Non-pigmented ciliary epithelial cell (primary cell): ENCODE measurements at places on chromosomes 7 and 10.

GRCh38 chr7:99919814-99920112 lies 433 bp upstream of the TRIM4 start:
- no peak for DNase-seq

DNA sequence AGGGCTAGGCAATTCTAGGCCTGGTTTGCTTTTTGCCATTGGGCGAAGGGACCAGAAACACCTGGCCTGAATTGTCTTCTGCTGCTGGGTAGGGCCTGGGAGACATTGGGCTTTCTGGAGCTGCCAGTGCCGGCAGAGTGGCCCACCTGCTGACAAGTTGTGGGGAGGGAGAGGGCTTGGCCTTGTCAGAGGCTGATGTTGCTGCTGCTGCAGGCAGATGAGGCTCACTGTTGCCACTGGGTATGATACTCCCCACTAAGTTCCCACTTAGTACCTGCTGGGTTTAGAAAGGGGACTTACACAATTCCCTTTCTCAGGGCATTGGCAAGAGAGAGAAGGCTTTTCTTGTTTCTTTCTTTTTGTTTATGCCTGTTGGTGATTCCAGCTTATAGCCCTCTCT lies 289.6 kb upstream of the NPVF start:
- DNase-seq = no peak

DNA sequence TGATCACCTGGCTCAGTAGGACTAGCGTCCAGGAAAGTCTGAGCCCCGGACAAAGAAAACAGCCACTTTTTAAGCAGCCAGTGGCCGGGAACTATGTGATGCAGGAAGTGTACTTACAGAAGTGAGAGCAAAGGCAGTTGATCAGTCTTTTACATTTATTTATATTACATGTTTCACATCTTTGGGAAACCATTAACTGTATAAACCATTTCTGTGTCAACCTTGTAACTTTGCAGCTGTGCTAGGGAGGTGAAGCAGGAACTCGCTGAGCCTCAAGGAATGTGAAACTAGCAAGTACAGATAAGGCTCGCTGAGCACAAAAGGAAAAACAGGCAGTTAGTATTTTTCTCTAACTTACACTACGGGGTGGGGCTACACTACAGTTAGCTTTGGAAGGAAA lies 39.9 kb upstream of the HECW1 start:
- DNase-seq = no peak

- no peak for DNase-seq
Observed at GRCh38 chr7:1662101-1662500, 8.0 kb upstream of the ELFN1 start.

- DNase-seq = no peak
Observed at GRCh38 chr10:22110761-22111160, 107.1 kb downstream of the EBLN1 start.

GRCh38 chr7:142357953-142358520 lies 100.2 kb upstream of the PRSS58 start:
- DNase-seq = peak; percentile 42

GRCh38 chr10:130432271-130432670 lies 296.1 kb downstream of the GLRX3 start:
- DNase-seq = no peak
